Activated T-helper 2 cell treated with anti-CD3 and anti-CD28 coated beads, Interferon-gamma antibody, Interleukin-2, Interleukin-4, amounts not matched to agents 10 μg/mL and 5 μg/mL and 100 μg/mL, durations not matched to agents 14 hours and 24 hours and 36 hours (primary cell): ENCODE measurements at places on chromosomes 12 and 14. TPM values are rescaled to one million over a fixed set of nuclear protein-coding genes. Genes with fewer than 3 reads are reported as not detected.

The IFNG-AS1 gene
- not detected in 2 replicates for total RNA-seq

The GLIPR1 gene
- total RNA-seq = 7.4 and 7.6 TPM in 2 replicates

- H3K27ac ChIP-seq = no peak overlapping the region
- no peak overlapping the region for H3K4me3 ChIP-seq
- H3K4me1 ChIP-seq = peaks cover 65% of the 10 kb centered on the region
- no peaks in the 10 kb centered on the region for H3K27me3 ChIP-seq
Observed at GRCh38 chr14:50067723-50068495, 48.5 kb downstream of the VCPKMT start.

DNA sequence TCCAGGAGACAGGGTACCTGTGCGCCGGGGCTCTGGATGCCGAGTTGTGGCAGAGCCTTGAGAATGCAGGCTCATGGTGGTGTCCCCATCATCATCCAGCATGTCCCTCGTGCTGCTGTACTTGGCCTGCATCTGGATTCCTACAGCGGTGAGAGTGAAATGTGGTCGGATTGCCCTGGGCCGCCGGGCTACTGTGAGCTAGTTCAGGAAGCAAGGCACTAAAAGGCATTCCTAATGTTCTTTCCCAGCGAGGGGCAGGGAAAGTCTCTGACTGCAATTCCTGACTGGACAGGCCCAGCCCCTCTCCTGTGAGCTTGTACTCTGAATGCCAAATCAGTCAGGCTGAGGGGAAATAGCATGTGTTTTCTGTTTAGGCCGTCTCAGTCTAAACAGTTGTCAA lies at the start of gene CLEC1A:
CLEC1A (minus strand) TSS at position 195 of the 400 bp plus-strand sequence; CDS start at position 132, 63 bp downstream.
- no peak for DNase-seq
- no peaks in the 10 kb centered on the region for H3K4me1 ChIP-seq
- H3K27ac ChIP-seq = no peak within 1 kb of the TSS
- peaks cover 2% of the 10 kb centered on the region for H3K27me3 ChIP-seq
- no peak within 1 kb of the TSS for H3K4me3 ChIP-seq

GRCh38 chr14:90242444-90242843 lies 13.9 kb upstream of the PSMC1 start:
- peaks cover 4% of the 10 kb centered on the region for H3K27me3 ChIP-seq
- no peaks in the 10 kb centered on the region for H3K4me1 ChIP-seq
- no peak for DNase-seq

GRCh38 chr12:122932207-122932606 lies 34.1 kb downstream of the ABCB9 start:
- H3K4me3 ChIP-seq = no peak overlapping the region
- no peaks in the 10 kb centered on the region for H3K36me3 ChIP-seq
- DNase-seq = no peak
- H3K27ac ChIP-seq = no peak overlapping the region

DNA sequence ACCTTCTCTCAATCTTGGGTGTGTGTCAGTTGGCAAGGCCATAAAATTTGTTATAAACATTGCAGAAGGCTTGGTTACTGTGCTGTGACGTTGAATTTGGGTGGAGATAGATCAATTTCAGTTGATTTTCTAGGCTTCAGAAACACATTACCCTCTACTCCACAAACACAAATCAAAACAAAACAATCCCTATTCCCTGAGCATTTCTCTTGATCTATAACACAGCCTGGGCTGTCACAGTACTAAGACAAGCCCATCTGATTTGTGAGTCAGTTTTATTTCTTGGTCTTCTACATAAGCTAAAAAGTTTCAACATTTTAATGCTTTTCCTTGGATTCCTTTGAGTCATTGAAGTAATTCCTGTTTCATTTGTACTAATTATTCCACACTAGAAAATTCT lies 79.8 kb downstream of the PTPN11 start:
- peaks cover 16% of the 10 kb centered on the region for H3K4me1 ChIP-seq
- H3K36me3 ChIP-seq = peaks cover 69% of the 10 kb centered on the region
- no peak overlapping the region for H3K27ac ChIP-seq
- H3K4me3 ChIP-seq = no peak overlapping the region
- no peaks in the 10 kb centered on the region for H3K27me3 ChIP-seq
- no peak for DNase-seq

DNA sequence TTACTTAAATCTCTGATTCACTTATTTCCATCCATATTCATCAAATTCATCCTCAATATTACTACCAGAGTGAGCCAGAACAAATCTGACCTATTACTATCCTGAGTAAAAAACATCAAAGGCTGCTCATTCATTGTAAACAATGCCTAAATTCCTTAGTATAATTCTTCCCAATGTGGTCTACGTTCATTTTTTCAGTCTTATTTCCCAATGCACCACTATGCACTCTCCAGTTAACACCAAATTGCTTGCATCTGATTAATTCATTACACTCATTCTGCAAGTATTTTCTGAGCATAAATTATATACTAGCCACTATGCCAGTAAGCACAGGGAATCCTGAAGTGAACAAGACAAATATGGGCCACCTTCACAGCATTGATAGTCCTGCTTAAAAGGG lies 110.0 kb downstream of the EPS8 start:
- no peak overlapping the region for H3K4me3 ChIP-seq
- H3K4me1 ChIP-seq = peaks cover 4% of the 10 kb centered on the region
- H3K27ac ChIP-seq = no peak overlapping the region

DNA sequence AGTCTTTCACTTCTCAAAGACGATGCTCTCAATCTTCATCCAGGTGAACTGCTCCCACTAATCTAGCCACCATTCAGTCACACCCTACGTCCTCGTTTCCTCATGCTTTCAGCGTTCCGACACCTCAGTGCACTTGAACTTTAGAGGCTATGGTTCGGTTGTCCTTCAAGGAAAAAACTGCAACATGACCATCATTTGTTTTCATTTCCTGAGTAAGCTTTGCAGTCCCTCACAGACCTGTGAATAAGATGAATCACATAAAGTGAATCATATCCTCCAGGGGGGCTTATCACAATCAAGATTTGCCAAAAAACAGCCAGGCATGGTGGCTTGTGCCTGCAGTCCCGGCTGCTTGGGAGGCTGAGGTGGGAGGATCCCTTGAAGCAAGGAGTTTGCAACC lies 80.2 kb downstream of the TMCC3 start:
- H3K4me3 ChIP-seq = no peak overlapping the region
- peaks cover 17% of the 10 kb centered on the region for H3K27me3 ChIP-seq
- H3K36me3 ChIP-seq = no peaks in the 10 kb centered on the region
- H3K4me1 ChIP-seq = no peaks in the 10 kb centered on the region
- H3K27ac ChIP-seq = no peak overlapping the region

- DNase-seq = no peak
- no peaks in the 10 kb centered on the region for H3K4me1 ChIP-seq
- H3K4me3 ChIP-seq = no peak overlapping the region
- no peak overlapping the region for H3K27ac ChIP-seq
Observed at GRCh38 chr14:90545966-90546751, 149.3 kb downstream of the CALM1 start.

DNA sequence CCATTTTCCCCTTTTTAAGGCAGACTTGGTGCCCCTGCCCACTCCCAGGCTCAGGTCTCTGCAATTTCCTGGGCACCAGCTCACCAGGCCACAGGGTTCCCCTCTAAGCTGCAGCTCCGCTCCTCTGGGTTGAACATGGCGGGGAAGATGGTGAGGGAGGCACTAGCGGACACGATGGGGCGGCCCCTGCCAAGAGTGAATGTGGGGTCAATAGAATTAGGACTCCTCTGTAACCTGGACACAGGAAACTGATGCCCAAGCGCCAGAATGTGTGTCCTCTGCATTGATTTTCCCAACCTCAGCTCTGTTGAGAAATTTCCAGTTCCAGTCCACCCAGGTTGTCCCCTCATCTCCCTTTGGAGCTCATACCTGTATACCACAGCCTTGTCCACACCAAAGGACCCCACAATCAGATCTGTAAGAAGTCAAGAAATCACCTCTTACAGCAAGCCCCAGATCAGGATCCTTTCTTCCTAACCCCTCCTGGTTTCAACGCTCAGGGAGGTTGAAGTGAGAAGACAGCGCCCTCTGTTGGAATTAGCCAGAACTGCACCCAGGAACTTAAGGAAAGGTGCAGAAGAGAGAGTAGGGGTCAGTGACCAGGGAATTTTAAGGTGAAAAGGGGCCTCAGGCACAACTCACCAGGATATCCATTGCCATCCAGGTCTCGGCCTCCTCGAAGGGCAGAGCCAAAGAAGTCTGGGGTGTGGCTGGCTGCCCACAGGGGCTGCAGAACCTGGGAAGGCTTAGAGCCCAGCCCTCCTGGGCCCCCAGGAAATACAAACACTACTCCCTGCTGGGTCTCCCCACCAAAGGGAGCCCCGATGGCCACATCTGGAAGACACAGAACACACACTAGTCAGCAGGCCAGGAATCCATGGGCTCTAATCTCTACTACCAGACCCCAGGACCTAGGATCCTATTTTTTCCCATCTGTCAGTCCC lies 14.7 kb downstream of the ITGA5 start:
- DNase-seq = peak; percentile 45
- peaks cover 73% of the 10 kb centered on the region for H3K36me3 ChIP-seq
- H3K27ac ChIP-seq = no peak overlapping the region
- peaks cover 13% of the 10 kb centered on the region for H3K4me1 ChIP-seq
- no peaks in the 10 kb centered on the region for H3K27me3 ChIP-seq

The FOXN3 gene
- total RNA-seq = 131 and 135 TPM in 2 replicates

- H3K4me3 ChIP-seq = no peak overlapping the region
- H3K36me3 ChIP-seq = no peaks in the 10 kb centered on the region
- no peak for DNase-seq
- no peak overlapping the region for H3K27ac ChIP-seq
Observed at GRCh38 chr12:18753481-18754123, 15.7 kb downstream of the CAPZA3 start.

DNA sequence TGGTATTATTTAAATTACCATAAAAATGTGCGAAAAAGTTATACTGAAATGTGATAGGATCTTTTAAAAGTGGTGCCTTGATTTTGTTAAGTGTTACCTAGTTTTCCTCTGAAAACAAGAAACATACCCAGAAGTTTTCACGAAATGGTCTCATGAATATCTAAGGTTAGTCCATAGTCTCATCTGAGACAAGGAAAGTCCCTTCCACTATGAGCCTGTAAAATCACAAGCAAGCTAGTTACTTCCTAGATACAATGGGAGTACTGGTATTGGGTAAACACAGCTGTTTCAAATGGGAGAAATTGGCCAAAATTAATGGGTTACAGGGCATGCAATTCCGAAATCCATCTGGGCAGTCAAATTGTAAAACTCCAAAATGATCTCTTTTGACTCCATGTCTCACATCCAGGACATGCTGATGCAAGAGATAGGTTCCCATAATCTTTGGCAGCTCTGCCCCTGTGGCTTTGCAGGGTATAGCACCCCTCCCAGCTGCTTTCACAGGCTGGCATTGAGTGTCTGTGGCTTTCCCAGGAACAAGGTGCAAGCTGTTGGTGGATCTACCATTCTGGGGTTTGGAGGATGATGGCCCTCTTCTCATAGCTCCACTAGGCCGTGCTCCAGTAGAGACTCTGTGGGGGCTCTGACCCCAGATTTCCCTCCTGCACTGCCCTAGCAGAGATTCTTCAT lies 271.4 kb downstream of the NAV3 start:
- no peak overlapping the region for H3K27ac ChIP-seq
- H3K4me3 ChIP-seq = no peak overlapping the region
- H3K4me1 ChIP-seq = no peaks in the 10 kb centered on the region
- DNase-seq = no peak

DNA sequence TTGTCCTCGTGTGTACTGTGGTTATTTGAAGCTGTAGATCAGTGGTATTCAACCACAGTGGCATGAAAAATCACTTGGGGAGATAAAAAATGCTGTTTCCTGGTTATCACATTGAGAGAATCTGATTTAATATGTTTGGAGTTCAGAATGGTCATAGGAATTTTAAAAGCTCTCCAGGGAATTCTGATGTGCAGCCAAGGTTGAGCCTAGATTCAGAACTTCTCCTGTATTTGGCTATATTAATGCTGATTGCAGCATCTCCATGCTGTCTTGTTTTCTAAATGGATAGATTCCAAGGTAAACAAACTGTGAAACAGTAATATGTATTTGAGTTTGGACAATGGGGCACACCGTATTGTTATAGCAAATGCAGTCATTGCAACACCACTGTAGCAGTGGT lies 982.2 kb upstream of the FBXO33 start:
- no peaks in the 10 kb centered on the region for H3K27me3 ChIP-seq
- DNase-seq = no peak
- H3K36me3 ChIP-seq = no peaks in the 10 kb centered on the region
- no peaks in the 10 kb centered on the region for H3K4me1 ChIP-seq
- H3K4me3 ChIP-seq = no peak overlapping the region
- no peak overlapping the region for H3K27ac ChIP-seq

GRCh38 chr14:58061581-58061980 lies 90.4 kb downstream of the ARMH4 start:
- DNase-seq = no peak
- no peaks in the 10 kb centered on the region for H3K4me1 ChIP-seq
- H3K4me3 ChIP-seq = no peak overlapping the region
- H3K27me3 ChIP-seq = peaks cover 1% of the 10 kb centered on the region

- H3K27ac ChIP-seq = no peak overlapping the region
- H3K4me1 ChIP-seq = no peaks in the 10 kb centered on the region
Observed at GRCh38 chr14:58942516-58942915, 246.0 kb upstream of the DAAM1 start.

- H3K27ac ChIP-seq = no peak overlapping the region
- no peak for DNase-seq
- H3K4me1 ChIP-seq = no peaks in the 10 kb centered on the region
- no peak overlapping the region for H3K4me3 ChIP-seq
Observed at GRCh38 chr12:41277100-41277945, 89.2 kb downstream of the PDZRN4 start.

The NOS1 gene
- not detected in 2 replicates for total RNA-seq

GRCh38 chr12:42785944-42786343 lies 196.4 kb upstream of the PRICKLE1 start:
- no peaks in the 10 kb centered on the region for H3K36me3 ChIP-seq
- no peak overlapping the region for H3K4me3 ChIP-seq
- no peaks in the 10 kb centered on the region for H3K27me3 ChIP-seq
- no peak for DNase-seq

GRCh38 chr12:72521326-72521725 lies 249.2 kb downstream of the TRHDE start:
- H3K36me3 ChIP-seq = no peaks in the 10 kb centered on the region
- no peak overlapping the region for H3K4me3 ChIP-seq
- no peaks in the 10 kb centered on the region for H3K4me1 ChIP-seq
- H3K27ac ChIP-seq = no peak overlapping the region
- no peak for DNase-seq
- H3K27me3 ChIP-seq = no peaks in the 10 kb centered on the region

- peaks cover 2% of the 10 kb centered on the region for H3K27me3 ChIP-seq
- H3K36me3 ChIP-seq = peaks cover 40% of the 10 kb centered on the region
- DNase-seq = no peak
Observed at GRCh38 chr14:23319746-23320583, 1.3 kb upstream of the PABPN1 start.

The P2RX2 gene
- not detected in 2 replicates for total RNA-seq

DNA sequence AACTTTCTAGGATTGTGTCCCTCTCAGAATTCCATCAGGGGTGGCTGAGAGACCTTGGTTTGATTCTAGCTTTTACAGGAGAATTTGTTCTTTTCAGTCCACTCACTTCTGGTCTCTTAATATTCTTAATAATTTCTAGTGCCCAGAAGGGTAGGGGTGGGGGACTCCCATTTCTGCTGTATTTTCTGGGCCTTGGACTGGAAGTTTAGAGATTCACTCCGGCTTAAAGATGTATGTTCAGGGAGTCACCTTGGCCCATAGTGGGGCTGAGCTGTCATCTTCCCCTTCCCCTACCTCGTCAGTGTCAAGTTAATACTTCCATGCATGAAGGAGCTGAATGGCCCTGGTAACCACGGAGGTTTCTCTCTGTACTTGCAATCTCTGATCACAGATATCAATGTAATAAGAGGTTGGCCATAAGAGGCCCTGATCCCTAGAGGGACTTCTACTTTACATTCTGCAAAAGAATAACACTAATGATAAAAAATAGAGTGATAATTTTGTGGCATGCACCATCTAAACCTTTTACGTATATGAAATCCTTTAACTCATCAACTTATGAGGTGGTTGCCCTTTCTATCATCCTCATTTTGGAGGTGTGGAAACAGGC lies 6.7 kb downstream of the KRT81 start:
- H3K27ac ChIP-seq = no peak overlapping the region
- DNase-seq = no peak
- peaks cover 10% of the 10 kb centered on the region for H3K4me1 ChIP-seq
